A549 treated with Hydrocortisone at 1 μM for 4 hours (cell line): ENCODE measurements at places on chromosomes 6 and 20. TPM values are rescaled to one million over a fixed set of nuclear protein-coding genes. Genes with fewer than 3 reads are reported as not detected.

The MEI4 gene
- not detected in 5 replicates for total RNA-seq

The TCP11 gene
- total RNA-seq: not detected in 5 replicates

The DCDC2 gene
- total RNA-seq: 1.9 to 3.7 TPM (median 2.7 TPM) in 5 replicates

The MRPS10 gene
- total RNA-seq: 33.8 to 38.3 TPM (median 36.0 TPM) in 5 replicates

The SAPCD1 gene
- total RNA-seq: 2.6 to 4.9 TPM (median 3.2 TPM) in 5 replicates

The C20orf144 gene
- total RNA-seq: 0.05 to 0.13 TPM (median 0.08 TPM) in 5 replicates

The FOXQ1 gene
- total RNA-seq: 2.8 to 5.3 TPM (median 5.0 TPM) in 5 replicates
